ENCODE measurements at places on chromosomes 6 and 20.

DNA sequence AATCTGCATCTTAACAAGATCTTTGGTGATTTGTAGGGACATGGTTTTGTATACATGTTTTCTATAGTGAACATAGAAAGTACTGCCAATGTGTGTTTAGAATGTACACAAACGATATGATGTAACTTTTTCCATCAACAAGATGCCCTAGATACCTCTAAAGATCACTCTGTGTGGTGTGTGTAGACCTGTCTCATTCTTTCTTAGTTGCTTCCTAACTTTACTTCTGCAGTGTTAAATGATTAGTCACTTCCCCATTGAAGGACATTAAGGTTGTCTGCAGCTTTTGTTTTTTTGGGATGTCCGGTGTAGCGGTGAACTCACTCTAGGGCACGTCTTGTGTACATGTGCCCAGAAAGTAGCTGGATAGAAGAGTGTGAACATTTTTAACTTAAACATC is 35.9 kb downstream of the CDYL start:
- ATAC-seq: no peak

- peak; percentile 26 for ATAC-seq
These were observed 75.9 kb upstream of the MYL9 start for GRCh38 chr20:36465109-36466080.

DNA sequence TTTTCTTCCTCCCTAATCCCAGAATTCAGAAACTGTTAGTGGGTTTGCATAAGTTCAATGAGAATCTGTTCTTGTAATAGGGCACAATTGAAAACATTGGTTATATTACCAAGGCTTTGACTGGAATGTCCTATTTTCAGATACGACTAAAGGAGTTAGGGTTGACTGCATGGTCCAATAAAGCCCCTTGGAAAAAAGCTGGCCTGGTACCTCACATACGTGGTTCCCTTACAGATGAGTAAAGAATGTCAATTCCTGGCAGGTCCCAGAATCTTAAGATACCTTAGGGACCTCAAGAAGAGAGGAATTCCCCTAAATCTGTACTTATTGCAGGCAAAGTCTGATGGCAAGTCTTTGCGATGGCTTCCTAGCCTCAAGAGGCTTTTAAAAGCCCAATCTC is 4.6 kb downstream of the PPDPF start:
- ATAC-seq: no peak

GRCh38 chr20:34271956-34272355 is 30.7 kb downstream of the ASIP start:
- ATAC-seq: no peak

GRCh38 chr6:159969921-159970320 is 1.0 kb downstream of the IGF2R start:
- ATAC-seq: peak; percentile 55

- no peak for ATAC-seq
These were observed 317.4 kb downstream of the SAMD5 start for GRCh38 chr6:147825848-147826247.

DNA sequence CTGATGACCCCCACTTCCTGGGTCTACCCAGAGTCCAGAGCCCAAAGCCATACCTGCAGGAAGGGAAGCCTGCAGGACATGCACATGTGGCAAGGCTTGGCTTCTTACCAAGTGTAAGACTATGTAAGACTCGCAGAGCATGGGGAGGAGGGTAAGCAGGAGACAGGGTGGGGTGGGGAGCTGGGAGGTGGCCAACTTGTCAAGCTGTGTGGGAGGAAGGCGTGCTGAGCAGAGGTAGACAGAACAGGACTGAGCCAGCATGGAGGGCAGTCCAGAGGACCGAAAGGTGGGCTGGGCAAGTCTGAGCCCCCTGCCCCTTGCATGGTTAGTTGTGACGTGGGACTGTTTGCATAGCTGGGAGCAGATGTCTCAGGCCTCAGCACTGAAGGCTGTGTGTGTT is 53.4 kb upstream of the RNF24 start:
- no peak for ATAC-seq

DNA sequence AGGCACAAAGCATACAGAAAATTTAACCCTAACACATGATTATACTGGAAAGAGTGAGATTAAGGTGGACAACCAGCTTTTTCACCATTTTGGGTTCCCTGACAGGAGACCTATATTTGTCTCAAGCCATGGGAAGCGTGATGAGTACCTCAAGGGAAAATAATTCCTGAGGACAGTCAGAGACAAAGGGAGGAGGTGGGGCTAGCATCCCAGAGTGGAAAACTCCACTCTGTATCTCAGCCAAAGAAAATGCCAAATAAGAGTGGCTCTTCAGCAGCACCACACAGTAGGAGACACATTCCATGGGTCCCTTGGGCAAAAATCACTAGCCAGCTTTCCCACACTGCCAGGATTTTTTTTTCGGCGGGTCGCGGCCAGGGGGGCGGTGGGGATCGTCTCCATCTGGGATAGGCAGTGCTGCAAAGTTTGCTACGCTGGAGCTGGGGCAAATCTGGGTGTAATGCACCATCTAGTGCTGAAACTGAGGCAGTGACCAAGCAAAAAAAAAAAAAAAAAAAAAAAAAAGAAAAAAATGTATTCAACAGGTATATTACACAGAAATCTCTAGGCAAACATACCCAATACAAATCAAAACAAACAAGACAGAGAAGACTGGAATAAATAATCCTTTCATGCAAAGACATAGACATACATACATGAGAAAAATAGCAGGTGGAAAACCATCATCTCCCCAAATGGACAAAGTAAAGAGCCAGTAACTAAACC is 77.3 kb upstream of the SLC35F1 start:
- no peak for ATAC-seq

Data from gastroesophageal sphincter (tissue), 4 donors.